ENCODE measurements at places on chromosomes 5 and 9.

DNA sequence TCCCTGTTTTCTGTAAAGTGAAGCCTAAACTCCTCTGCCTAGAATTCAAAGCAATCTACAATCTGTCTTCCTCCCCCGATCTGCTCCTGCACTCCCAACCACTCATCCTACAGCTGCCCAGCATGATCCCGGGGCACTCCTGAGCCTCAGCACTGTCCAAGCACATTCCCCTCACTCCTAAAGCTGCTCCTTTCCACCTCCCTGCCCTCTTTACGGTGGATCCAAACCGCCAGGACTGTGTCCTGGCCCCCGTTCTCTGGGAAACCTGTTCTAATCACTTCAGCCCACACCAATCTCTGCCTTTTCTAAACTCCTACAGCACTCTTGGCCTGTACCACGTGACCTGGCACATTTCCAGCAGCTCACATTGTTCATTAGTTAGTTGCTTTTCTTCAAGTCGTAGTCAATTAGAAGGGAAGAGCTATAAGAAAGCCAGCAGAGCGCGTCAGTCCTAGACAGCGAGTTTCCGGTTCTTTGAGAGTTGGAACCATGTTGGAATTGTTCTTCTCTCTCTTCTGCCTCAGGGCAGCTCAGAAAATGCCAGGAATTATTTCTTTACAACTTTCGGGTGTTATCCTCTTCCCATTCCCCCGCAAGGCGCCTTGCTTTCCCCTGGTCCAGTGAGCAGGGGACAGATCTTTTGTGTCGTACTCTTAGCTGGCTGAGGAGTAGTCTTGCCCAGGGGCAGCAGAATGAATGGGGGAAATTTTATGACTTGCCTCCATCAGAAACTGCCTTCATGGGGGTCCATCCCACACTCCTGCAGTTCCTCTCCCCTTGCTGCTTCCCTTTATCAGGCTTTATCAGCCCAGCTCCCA lies 60.7 kb downstream of the NRG2 start:
- no peak for DNase-seq

DNA sequence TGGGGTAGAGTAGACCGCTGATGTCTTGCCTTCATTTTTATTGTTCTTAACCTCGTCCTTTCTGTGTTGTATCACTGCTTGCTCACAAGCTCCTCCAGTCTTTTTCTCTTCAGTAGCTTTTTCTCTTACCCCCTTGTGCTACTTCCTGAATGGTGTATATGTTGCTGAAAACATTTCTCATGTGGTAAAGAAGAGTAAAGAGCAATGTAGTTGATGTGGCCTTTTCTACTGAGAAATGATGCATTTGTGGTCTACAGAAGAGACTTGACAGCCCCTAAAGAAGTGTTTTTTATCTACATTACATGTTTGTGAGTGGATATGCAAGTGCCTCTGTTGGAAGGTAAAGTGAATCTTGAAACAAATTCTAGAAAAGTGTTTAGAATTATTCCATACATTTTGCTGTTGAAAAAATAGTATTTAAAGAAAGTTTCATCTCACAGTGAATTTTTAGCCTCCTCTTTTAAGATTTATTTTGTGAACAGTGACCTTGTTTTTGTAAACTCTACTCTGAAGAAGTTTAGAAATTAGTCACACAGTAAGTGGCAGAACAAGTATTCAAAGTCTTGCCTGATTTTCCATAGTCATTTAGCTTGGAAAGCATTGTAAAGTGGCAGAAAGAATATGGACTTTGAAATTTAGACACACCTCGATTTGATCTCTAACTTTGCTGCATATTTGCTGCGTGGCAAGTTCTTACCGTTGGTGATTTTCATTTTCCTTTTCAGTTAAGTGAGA lies 17.4 kb downstream of the CDC42SE2 start:
- DNase-seq, result no peak

DNA sequence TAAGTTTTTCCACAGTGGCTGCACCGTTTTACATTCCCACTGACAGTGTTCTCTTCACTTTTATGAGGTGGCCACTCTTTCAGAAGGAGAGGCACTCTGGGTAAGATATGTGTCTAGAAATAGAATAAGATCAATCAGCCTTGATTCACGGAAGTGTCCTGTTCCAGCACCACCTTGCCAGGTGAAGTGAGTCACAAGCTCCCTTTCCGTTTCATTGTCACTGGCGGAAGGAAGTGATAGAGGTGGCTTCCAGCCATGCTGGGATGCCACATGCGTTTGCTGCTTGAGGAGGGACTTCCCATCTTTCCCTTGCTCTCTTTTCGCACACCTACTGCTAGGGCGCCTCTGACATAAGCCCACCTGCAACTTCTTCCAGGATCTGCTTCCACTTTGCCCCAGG lies 217.1 kb downstream of the PIK3R1 start:
- no peak for DNase-seq

GRCh38 chr9:109912726-109913460 lies 132.9 kb downstream of the PALM2AKAP2 start:
- DNase-seq, result no peak

GRCh38 chr9:112354081-112354743 lies 20.8 kb upstream of the PTBP3 start:
- DNase-seq, result no peak

GRCh38 chr5:80187421-80188090 lies 68.3 kb downstream of the SERINC5 start:
- DNase-seq, result no peak

DNA sequence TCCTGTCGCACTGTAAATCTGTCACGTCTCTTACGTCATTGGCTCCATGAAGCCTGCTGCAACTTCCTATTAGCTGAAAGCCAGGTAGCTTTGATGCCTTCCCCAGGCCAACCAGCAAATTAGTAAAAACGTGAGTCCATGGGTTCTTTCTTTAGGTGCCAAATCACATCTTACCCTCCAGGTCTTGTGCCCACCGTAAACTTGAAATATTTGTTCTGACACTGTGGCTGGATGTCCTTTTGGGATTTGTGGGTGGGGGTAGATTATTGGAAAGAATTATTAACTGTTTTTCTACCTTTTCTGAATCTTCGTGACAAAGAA lies 172.8 kb downstream of the NR3C1 start:
- no peak for DNase-seq

- no peak for DNase-seq
Observed at GRCh38 chr5:108102463-108102862, 279.4 kb downstream of the FBXL17 start.

DNA sequence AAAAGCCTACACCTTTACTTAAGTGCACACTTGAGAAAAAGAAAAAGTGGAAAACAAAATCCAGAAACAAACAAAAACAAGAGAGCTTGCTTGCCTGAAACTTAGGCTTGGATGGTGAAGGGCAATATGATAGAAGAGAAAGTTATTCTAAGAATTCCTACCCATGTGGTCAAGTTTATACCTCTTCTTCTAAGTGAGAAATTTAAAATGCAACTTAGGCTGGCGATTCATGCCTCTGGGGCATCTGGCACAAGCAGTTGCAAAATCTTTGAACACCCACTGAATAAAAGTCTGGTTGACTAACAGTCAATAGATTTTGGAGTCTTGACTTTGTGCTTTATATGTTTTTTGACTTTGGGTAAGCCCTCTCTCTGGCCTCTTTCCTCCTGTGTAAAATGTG lies 239.6 kb downstream of the KDM4C start:
- no peak for DNase-seq

- DNase-seq, result no peak
Observed at GRCh38 chr9:76099516-76099915, 209.0 kb downstream of the PCSK5 start.

All from stimulated activated CD8-positive, alpha-beta memory T cell treated with anti-CD3 and anti-CD28 coated beads, Interleukin-12 subunit alpha, Interleukin-12 subunit beta, amount 100 ng/mL, for 1 hour (primary cell).